H4 (cell line): ENCODE measurements at places on chromosomes 16 and 17. TPM values are rescaled to one million over a fixed set of nuclear protein-coding genes. Genes with fewer than 3 reads are reported as not detected.

Gene IL17C
- not detected in 2 replicates for total RNA-seq

Gene MVP
- 83.0 and 87.2 TPM in 2 replicates for total RNA-seq

Gene SPN
- total RNA-seq, result 0.70 and 2.8 TPM in 2 replicates

Gene WDR90
- total RNA-seq, result 2.5 and 4.8 TPM in 2 replicates

Gene RAB40C
- 4.4 and 5.1 TPM in 2 replicates for total RNA-seq

Gene PRR35
- total RNA-seq, result not detected in 2 replicates

Gene MYH2
- total RNA-seq, result not detected in 2 replicates

Gene SDR42E2
- not detected in 2 replicates for total RNA-seq
